ENCODE measurements at places on chromosomes 12 and 14.

DNA sequence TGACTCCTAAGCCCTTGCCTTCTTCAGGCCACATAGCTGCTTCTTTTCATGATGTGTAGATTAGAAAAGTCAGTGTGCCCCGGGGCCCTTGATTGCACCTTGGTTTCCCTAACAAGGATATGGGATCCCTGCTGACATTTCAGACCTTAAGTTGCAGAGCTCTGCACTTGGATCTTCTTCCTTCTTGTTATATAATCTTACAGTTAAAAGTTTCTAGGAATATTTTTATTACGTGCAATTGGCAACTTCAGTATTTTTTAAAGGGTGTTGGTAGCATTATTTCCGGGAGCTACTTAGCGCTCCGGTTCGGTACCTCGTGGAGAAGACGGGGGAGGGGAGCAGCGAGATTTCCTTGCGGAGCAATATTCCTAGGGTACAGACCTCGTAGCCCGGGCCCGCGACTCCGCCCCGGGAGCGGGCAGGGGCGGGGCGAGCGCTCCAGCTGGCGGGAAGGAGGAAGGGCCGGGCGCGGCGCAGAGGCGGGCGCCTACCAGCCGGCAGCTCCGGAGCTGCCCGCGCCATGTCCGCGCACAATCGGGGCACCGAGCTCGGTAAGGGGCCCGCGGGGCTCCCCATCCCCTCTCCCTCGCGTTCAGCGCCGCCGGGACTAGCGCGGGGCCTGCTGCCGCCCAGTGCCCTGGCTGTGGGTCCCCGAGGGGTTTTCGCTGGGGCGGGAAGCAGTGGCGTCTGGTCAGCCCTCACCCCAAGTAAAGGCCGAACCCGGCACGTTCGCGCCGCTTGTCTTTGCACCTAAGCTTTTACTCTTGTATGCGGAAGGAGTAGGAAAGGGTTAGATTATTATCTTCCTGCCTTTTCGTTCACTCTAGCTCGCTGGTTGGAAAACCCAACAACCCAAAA lies at the start of gene DERA:
Gene DERA, plus strand, starts transcription at position 469 of the 858 bp plus-strand sequence. Its CDS starts 52 bp downstream, at position 521.
- peak; percentile 86 for DNase-seq

DNA sequence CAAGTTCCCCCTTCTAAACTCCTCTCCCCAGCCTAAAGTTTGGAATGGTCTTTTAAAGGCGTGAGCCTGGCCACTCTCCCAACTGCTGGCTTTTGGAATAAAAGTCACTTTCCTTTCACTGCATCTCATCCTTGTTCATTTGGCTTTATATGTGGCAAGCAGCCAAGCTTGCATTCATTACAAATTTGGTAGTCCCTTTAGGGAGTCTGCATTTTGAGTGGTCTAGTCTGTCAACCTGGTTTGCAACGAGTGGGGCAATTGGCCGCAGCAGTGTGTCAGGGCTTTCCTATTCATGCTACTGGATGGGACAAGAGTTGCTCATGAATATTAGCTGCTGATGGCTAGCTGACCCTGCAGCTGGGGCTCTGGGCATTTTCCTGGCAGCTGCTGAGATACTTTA lies 57.0 kb downstream of the CATSPERB start:
- DNase-seq: no peak

DNA sequence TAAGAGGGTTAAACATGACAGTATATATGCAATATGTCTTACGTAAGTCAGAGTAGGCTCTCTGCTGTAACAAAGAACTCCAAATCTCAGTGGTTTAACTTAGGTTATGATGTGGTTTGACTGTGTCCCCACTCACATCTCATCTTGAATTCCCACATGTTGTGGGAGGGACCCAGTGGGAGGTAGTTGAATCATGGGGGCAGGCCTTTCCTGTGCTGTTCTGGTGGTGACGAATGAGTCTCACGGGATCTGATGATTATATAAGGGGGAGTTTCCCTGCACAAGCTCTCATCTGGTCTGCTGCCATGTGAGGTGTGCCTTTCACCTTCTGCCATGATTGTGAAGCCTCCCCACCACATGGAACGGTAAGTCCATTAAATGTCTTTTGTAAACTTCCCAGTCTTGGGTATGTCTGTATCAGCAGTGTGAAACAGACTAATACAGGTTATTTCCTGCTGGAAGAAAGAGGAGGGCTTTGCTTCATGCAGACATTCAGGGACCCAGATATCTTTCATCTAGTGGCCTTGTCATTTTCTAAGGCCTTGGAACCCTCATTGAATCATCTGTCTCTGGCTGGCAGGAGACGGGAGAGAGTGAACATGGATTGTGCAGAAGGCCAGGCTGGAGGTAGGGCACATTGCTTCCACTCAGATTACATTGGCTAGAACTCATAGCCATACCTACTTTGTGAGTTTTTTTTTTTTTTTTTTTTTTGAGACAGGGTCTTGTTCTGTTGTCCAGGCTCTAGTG lies 96.1 kb downstream of the CRADD start:
- peak; percentile 62 for DNase-seq

DNA sequence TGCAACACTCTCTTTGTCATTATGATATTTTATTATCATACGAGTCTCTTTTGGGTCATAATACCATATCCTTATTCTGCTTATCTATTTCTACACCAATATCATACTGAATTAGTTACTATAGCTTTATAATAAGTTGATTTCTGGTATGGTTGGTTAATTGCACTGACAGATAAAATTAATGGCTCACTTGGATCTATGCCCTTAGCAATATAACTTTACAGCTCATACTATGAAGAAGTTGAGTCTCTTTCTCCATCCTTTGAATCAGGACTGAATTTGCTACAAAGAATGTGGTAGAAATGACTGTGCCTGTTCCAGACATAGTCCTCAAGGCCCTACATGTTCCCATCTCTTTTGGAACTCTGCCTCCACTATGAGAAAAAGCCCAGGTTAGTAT lies 139.7 kb upstream of the DYRK2 start:
- no peak for DNase-seq

- DNase-seq: peak; percentile 78
Observed at GRCh38 chr12:98418357-98419075, 96.9 kb upstream of the TMPO start.

GRCh38 chr14:34782031-34782430 lies 67.6 kb upstream of the CFL2 start:
- peak; percentile 48 for DNase-seq

DNA sequence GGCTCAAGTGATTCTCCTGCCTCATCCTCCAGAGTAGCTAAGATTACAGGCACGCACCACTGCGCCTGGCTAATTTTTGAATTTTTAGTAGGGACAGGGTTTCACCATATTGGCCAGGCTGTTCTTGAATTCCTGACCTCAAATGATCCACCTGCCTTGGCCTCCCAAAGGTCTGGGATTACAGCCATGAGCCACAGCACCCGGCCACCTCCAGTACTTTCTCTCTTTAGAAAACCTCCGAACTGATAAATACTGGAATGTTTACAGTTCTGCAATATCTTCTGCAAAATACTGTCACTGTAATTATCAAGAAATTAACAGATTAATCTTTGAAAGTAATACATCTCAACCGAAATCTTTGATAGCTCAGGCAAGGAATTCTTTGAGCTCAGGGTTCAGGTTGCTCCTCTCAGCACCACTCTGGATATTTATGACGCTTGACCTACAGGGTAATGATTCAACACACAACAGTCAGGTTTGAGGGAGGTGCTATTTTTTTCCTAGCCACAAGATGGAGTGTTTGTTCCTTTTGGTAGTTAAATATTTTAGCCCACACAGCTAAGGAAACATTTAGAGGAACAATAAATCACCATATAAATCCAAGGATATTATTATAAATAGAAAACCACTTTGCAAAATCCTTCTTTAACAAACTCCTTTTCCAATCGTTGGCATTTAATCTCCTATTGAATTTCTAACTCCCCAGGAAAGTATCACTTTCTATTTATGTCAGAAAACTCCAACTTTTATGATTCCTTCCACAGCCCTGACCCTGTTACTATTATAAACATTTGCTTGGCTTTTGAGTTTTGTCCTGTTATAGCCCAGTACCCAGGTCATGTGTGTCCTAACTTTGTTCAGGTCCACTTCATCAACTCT lies 48.6 kb upstream of the GTF2A1 start:
- DNase-seq: peak; percentile 72

- DNase-seq: no peak
Observed at GRCh38 chr14:44863271-44863670, 98.5 kb downstream of the KLHL28 start.

- DNase-seq: peak; percentile 26
Observed at GRCh38 chr12:15563663-15564062, 225.5 kb downstream of the EPS8 start.

- no peak for DNase-seq
Observed at GRCh38 chr12:1695886-1696670, 5.2 kb downstream of the ADIPOR2 start.

DNA sequence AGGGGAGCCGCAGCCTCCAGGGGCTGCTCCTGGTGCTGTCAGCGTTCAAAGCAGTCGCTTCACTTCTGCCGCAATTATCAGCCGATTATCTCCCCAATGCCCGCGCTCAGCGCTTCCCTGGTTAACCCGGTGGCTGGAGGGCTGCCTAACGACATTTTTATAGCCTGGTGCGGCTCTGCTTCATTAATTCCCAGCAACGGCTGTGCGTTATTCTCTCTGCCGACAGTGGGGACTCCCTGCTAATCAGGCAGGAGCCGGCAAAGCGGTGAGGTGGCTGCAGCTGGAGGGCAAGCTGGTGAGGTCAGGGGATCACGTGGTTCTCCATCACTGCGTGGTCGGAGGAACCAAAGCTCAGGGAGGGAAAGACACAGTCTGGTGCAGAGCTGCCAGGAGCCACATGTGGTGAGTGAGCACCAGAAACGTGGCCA lies 62.9 kb downstream of the GLRX5 start:
- peak; percentile 51 for DNase-seq

- DNase-seq: no peak
Observed at GRCh38 chr12:20270557-20270956, 97.8 kb upstream of the PDE3A start.

DNA sequence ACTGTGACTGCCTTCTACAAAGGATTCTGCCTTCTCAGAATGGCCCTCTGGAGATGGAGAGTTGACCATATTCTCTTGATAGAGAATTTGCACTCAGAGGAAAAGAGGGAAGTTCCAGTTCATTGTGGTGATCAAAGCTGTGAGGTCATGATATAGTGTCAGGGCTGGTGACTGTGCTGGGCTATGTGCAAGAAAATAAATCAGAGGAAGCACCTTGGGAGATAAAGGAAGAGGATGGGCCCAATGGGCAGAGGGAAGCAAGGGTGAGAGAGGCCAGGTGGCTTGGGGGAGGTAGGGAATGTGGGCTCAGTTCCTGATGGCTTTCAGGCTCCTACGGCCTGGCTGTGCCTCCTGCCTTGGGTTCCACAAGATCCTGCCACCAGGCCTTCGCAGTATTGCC lies 145.8 kb downstream of the SLC8A3 start:
- DNase-seq: no peak

DNA sequence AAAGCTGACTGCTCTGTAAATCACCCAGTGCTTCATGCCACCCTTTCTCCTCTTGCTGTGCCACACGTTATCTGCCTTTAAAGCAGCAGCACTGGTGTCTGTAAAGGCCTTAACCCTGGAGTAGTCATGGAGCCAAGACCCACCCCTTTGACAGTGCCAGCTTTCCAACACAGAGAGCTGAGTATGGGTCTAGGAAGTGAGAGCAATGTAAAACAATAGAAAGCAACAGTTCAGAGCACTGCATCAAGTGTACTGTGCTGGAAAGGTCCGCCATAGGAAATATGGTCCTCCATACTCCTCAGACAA lies 139.5 kb downstream of the DAD1 start:
- DNase-seq: no peak

DNA sequence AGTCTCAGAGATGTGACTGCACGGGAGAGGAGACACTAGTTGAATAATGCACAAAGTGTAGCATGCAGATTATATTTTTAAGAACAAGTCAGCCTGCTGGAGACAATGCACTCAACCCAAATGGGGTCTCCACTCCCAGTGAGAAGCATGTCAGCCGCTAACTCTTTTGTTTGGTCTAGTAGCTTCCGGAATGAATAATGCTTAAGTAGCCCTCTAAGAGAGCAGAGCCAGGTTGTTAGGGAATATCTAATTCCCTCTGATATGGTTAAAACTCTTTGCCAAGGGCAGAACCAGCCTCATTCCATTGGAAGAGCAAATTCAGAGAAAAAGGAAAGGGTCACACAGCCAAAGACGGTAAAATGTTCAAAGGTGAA lies 80.4 kb downstream of the DAD1 start:
- DNase-seq: no peak

DNA sequence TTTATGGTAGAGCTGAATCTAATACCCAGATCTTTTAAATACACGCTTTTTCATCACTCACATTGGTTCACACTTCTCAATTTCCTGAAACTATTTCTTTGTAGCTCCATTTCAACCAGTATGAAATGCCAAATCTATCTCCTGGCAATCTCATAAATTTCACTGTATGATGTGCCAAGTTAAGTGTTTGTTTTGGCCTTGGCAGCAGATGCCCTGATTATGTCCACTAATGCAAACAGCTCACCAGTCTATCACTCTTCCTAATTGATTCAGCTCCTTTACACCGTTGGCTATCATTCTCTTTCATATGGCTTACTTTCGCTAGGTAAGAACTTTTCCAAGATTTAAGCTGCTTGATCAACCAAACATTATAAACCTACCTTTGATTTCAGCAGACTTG lies 58.6 kb downstream of the ZFC3H1 start:
- DNase-seq: no peak

GRCh38 chr12:59593761-59594160 lies 2.1 kb upstream of the SLC16A7 start:
- peak; percentile 8 for DNase-seq

- DNase-seq: peak; percentile 67
Observed at GRCh38 chr12:56808954-56809353, 45.8 kb downstream of the HSD17B6 start.

DNA sequence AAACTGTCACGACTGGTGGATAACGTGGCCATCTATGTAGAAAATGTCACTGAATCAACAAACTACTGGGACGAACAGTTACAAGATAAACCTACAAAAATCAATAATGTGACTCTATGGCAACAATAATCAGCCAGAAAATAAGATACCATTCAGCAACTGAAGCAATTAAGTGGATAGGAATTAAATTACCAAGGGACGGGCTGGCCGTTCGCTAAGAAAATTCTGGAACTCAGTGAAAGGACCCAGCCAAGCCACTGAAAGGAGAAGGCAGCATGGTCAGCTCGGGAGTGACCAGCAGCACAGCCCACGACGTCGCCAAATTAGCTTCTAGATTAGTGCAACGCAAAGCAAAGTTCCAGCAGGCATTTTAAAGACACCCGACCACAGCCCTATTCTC lies 33.6 kb upstream of the TMEM179 start:
- DNase-seq: no peak

GRCh38 chr12:43345023-43345422 lies 207.0 kb downstream of the ADAMTS20 start:
- no peak for DNase-seq

DNA sequence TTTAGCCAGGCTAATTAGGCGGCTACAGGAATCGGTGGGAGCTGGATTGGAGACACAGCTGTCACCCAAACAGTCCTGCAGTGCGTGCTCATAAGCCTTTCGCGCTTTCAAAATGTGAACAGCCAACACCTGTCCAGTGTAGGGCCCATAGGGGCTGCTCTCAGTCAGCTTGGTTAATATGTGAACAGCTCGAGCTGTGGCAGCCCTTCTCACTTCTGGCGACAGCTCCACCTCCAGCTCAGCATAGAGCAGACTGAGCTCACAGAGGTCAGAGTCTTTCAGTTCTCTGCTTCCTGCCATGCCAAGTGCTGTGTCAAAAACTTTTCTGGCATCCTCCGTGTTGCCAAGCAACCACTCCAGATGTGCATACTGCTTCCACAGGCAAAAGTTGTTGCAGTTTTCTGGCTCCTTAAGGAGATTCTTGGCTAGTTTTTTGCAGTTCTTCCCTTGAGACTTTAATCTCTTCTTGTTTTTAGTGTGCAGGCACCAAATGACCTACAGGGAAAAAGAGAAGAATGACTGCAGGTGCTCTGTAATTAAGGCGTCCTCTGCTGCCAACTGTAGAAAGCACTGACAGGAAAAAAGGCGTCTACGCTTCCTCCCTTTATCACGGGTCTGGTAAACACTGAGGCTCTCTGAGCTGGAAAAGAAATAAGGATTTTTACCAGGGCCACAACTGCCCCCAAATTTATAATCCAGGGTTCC lies 32.5 kb downstream of the PSMC1 start:
- no peak for DNase-seq
